NCI-H2107 (cell line): ENCODE measurements at places on chromosomes 13 and 19.

DNA sequence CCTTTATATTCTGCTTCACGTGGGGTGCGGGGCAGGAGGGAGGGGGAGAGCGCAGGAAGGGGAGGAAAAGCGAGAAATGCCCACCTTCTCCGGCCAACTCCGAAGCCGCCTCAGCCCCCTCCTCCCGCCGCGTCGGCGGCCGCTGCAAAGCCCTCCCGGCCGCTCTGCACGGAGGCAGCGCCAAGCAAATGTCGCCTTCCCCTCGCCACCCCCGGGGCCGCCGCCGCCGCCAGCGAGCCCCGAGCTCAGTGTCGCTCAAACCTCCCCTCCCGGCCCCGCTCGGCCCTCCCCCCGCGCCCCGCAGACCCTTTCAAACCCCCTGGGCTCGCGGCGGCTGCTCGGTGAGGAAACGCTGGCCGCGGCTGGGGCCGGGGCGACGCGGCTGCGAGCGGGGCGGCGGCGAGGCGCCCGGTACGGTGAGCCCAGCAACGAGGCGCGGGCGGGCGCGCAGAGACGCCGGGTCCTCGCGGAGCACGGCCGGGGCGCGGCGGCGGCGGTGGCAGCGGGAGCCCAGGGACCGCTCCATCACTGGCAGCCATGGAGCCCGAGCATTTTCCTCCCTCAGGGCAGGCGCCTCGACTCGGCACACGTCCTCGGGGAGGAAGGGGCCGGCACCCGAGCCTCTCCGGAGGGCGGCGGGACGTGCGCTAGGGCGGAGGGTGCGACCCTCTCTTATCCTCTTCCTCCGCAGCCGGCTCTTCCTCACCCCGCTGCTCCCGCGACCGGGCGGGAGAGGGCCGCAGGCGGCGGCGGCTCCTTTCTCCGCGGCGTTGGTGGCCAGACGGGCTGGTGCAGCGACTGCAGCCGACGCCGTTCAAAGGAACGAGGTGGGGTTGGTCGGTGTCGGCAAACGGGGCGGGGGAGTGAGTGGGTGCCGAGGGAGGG, 463 bp upstream of the TSC22D1 start:
- DNase-seq = no peak

DNA sequence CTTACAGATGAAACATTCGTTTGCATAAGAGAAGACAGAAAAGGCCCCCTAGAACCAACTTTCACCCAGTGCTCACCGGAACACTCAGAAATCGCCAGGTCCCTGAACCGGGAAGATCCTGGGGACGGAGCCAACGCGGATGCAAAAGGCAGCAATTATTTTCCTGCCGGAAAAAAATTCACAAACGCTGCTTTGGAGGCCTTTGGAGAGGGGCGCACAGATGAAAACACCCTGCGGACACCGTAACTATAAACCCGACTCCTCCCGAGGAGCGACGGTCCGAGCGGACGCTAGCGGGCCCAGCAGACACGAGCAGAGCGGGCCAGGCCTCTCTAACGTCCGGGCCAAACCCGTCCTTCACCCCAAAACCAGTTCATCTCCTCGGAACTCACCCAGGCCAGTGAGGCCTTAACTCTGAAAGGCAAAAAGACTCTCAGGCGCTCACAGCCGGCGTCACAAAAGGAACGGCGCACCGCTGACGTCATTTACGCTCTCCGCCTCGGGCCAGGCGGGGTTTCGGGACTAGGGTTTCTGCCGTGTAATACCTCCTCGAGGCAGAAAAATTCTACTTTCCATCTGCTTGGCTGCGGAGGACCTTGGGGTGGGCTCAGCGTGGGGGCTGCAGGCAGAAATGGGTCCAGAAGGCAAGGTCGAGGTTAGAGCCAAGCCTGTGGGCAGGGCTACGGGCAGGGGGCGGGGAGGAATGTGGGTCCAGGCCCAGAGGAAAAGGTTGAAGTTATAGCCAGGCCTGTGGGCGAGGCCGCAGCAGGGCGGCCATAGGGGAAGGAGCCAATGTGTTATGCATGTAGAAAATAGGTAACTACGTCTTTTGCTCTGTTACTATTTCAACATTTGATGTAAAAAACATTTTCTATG, at the start of gene ZNF426:
ZNF426 (minus strand) TSS at position 463 of the 876 bp plus-strand sequence. CDS start 2,413 bp downstream, outside the sequence.
- peak; percentile 62 for DNase-seq

DNA sequence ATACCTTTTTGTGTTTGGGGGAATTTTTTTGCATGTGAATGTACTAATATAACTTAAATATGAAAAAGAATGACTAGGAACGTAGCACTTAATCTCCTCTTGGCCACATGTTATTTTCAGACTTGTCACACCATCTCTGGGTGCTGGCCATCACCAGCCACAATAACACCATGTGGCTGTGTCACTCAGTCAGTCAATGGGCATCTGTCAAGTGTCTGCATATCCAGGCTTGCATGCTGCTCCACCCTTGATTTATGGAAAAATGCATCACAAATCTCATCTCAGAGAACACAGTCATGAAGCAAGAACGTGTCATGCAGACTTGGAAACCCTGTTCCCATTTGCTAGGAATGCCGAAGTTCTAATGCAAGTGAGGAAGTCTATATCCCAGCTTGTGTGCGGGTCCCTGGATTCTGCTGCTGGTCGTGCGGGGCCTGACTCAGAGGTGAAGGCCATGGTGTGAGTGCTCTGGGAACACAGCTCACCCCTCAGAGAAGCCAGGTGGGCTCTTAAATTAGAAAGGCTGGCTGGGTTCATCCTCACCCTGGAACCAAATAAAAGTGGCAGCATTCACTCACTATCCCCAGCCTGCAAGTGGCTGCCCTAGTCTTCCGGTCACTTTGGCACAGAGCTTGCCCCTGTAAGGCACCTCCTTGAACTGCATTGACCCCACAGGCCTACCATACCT, 53.6 kb upstream of the ARHGEF7 start:
- no peak for DNase-seq

DNA sequence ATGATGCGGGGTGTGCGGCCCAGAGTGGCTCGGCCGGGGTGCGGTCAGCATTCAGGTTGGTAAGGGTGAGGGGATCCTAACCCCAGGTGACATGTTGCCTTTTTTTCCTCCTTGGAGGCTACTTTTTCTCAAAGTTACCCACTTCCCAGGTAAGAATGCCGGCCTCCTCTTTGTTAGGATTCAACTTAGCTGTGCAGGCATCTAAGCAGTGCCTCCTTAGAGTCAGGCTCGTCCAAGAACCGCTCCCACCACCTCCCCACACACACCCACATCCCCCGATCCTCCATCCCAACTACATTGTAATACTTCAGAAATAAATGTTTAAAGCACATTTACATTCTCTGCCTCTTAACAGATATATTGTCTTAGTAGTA, 733 bp upstream of the ENOX1 start:
- no peak for DNase-seq

DNA sequence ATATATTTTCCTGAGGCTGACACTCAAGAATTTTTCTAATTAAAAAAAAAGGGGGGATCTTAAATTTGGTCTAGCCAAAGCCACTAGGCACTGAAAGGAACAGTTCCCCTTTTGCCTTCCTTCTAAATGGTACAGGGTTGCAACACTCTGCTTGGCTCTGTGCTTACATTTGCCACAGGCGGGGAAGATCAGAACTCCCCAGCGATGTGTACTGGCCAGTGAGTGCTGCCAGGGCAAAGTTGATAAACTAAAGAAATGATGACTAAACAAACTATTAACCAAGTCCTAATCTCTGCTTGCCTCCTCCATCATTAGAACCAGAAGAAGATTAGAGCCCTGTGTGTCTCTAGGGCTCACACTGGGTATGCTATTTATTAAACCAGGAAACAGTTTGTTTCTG, 75.3 kb upstream of the SCEL start:
- no peak for DNase-seq

- peak; percentile 7 for DNase-seq
Measured at GRCh38 chr13:46553886-46554858, 1.2 kb downstream of the LRCH1 start.

GRCh38 chr19:55088543-55089341, 13.1 kb downstream of the EPS8L1 start:
- peak; percentile 30 for DNase-seq

- no peak for DNase-seq
Measured at GRCh38 chr19:30062065-30062906, 120.2 kb downstream of the URI1 start.

DNA sequence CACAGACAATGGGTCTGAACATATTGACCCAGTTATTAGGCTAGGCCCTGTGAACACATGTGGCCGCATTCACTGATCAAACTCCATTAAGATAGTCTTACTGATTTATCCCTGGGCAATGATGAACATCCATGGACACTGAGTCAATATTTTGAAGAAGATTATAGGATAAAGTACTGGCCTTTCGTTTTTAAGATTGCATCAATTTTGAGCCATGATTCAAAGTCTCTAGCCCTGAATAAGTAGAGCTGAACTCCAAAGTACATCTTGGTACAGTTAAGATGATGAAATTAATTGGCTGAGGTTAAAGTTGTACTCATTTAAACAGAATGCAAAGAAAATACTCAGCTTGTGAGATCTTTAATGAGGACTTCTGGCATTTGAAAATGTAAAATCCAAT, 1581.9 kb downstream of the EFNB2 start:
- no peak for DNase-seq

GRCh38 chr13:109148243-109148642, 518.8 kb downstream of the MYO16 start:
- DNase-seq = no peak

GRCh38 chr13:110299283-110299840, 7.6 kb downstream of the COL4A1 start:
- DNase-seq = no peak

DNA sequence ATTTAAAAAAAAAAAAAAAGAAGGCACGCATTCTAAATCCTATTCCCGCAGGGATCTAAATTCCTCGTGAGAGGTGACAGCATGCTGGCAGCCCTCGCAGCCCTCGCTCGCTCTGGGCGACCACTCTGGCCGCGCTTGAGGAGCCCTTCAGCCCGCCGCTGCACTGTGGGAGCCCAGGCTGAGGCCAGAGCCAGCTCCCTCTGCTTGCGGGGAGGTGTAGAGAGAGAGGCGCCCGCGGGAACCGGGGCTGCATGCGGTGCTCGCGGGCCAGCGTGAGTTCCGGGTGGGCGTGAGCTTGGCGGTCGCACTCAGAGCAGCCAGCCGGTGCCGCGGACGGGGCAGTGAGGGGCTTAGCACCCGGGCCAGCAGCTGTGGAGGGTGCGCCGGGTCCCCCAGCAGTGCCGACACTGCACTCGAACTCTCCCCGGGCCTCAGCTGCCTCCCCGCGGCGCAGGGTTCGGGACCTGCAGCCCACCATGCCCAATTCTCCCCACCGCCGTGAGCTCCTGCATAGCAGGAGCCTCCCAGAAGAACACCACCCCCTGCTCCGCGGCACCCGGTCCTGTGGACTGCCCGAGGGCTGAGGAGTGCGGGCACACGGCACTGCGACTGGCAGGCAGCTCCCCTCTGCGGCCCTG, 553.9 kb downstream of the LMO7 start:
- no peak for DNase-seq

DNA sequence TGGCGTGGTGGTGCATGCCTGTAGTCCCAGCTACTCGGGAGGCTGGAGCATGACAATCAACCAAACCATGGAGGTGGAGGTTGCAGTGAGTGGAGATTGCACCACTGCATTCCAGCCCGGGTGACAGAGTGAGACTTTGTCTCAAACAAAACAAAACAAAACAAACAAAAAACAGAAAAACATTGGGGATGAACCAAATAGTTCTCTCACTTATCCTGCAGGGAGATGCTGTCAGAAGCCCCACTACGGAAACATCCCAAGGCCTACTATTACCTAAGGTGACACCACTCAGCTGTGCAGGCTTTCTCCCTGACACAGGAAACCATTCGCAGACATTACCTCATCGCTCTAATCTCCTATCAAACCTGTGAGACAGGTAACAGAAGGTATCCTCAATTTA, 113.5 kb downstream of the FOXO1 start:
- no peak for DNase-seq

GRCh38 chr19:35670686-35671085, 4.4 kb downstream of the UPK1A start:
- DNase-seq = no peak

GRCh38 chr19:52007451-52007805, 583 bp downstream of the ZNF615 start:
- DNase-seq = no peak

- DNase-seq = no peak
Measured at GRCh38 chr13:39915418-39915817, 260.0 kb downstream of the COG6 start.

- peak; percentile 14 for DNase-seq
Measured at GRCh38 chr13:39676315-39676876, 20.9 kb downstream of the COG6 start.

DNA sequence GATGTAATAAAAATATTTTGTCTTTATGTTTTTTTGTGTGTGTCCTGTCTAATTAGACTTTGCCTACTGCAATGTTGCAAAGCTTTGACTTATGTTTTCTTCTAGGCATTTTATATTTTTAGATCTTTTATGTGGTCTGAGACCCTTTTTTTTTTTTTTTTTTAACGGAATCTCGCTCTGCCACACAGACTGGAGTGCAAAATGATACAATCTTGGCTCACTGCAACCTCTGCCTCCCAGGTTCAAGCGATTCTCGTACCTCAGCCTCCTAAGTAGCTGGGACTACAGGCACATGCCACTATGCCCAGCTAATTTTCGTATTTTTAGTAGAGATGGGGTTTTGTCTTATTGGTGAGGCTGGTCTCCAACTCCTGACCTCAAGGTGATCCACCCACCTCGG, 8.5 kb upstream of the ZNF304 start:
- DNase-seq = no peak

- no peak for DNase-seq
Measured at GRCh38 chr13:84902243-84902642, 897.0 kb downstream of the SLITRK6 start.

DNA sequence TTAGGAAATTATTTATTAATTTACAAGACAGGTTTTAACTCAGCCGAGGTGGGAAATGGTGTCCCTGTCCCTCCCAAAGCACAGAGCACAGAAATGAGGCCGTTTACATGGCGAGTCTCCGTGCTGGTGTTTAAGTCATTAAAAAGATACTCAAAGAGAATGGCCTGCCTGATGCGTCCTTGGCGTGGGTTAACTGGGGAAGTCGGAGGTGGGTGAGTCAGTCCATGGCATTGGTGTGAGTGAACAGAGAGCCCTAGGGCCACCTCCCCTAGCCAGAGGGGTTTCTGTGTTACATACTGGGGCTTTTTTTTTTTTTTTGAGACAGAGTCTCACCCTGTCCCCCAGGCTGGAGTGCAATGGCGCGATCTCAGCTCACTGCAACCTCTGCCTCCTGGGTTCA, 3.9 kb downstream of the FEM1A start:
- no peak for DNase-seq

GRCh38 chr13:113297370-113298042, 467 bp downstream of the LAMP1 start:
- no peak for DNase-seq

- no peak for DNase-seq
Measured at GRCh38 chr13:45943120-45943519, 91.6 kb upstream of the SIAH3 start.
